ENCODE measurements at places on chromosomes 7 and 10.

DNA sequence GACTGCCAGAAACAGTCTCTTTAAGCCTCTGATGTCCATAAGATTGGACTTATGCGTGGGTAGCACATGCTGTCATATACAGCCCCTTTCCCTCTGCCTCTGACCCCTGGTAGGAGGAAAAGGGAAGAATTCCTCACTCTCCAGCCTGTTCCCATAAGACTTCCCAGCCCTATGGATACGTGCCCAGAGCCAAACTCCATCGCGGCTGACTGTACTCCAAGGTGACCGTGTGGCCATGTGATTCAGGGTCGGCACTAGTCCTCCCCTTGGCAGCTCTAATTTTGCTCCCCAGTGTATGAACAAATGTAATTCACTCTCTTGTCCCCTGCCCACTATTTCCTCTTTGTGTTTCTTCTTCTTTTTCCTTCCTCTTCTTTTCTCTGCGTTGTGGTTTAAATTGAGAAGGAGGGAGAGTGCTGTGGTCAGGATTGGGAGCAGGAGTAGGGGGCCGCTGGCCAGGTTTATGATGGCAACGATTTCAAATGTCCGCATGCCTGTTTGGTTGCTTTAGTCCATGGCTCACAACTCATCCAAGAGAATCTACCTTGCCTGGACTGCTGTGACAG lies 43.8 kb downstream of the PRLHR start:
- no peak for DNase-seq

DNA sequence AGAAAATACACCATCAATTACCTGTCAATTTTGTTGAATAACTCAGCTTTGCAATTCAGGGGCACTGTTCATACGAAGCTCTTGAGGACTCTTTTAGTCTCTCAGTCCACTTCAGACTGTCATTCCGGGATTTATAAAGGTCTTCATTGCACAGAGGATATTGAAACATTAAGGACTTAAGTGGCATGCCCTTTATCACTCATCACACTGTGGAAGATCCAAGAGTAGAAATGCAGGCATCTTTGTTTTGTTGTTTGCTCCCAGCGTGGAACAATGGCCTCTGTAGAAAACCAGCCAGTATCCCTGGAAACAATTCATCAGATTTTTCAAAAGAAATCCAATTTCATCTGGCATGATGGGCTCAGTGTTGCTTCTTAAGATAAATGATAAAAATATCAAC lies 66.3 kb upstream of the LRGUK start:
- no peak for DNase-seq

DNA sequence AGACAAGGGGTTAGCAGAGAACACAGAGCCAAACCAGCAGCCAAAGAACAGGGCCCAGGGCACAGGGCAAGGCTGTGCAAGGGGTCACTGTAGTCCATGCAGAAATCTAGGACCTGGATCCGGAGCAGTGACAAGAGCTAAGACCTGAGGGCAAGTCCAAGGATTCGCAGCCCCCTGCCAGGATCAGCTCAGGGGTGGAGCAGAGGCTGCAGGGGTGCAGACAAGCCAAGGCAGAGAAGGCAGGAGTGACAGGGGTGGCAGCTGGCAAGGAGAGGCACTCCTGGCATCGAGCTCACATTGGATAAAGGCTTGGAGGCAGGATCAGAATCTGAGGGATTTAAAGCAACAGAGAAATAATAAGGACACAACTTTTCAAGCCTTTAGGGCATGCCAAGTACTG lies 80.7 kb upstream of the NANOS1 start:
- no peak for DNase-seq

- DNase-seq = no peak
Observed at GRCh38 chr7:94060752-94061151, 56.6 kb upstream of the BET1 start.

DNA sequence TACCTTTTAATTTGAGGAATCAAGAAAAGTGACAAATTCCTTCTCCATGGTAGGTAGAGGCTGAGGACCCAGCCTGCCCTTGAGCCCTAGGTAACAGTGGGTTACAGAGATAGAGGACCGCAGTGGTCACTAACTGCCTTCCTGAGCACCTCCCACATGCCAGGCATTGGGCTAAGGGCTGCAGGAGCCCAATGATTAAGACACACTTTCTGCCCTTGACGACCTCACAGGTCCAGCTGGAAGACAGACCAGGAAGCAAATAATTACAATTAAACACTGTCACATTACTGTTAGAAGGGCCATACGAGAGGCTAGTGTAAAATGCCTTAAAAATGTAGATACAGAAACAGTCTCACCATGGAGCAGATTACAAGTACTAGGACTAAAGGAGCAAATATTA lies 156.8 kb upstream of the NFE2L3 start:
- DNase-seq = no peak

GRCh38 chr7:116135306-116135705 lies 75.0 kb upstream of the TES start:
- DNase-seq = no peak

DNA sequence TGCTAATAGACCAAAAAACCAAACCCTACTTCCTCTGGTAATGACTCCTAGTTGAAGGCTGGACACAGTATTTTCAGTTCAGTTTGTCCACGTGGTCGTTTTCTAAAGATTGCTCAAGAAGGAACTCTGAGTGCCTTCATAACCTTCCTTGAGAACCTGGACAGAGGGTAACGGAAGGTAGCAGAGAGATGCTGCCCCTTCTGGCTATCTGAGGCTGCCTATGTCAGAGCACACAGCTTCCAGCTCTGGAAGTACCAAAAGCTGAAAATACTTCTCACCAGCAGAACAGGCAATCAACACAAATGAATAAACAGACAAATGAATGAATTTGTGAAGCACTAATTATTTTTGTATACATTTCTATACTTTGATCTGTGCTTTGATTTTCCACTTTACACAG lies 85.2 kb downstream of the AMPH start:
- DNase-seq = no peak

DNA sequence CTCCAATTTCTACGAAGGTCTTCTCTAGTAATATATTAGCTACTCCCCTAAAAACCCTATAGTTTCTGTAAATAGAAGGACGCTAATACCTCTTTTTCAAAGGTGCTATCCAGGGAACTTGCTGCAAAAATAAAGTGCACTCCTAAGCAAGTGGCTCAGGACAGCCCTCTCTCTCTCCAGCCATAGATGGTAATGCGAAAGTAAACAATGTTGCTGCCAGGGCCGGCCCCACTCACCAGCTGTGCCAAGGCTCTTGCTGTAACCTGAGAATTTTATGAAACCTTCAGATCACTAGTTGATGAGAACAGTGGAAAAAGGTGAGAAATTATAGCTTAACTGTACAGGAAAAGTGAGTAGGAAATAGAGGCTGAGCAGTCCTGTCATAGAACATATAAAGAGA lies 10.9 kb upstream of the TAS2R39 start:
- DNase-seq = no peak

DNA sequence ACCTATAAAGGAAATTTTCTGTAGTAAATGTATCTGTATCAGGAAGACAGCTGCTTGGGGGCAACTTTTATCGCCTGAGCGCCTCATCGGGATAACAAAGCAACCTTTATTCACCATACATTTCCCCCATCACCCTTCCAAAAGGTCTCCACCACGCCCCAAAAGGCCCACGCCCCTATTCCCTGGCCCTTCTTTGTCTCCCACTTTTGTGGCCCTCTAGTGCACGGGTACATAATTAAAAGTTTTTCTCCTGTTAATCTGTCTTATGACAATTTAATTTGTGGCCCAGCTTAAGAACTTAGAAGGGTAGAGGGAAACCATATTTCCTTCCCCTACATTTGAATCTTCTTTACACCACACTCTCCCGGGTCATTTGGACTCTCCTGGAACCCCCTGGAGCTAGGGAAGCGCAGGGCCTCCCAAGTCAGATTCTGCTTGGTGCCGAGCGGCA lies 625 bp downstream of the RP9 start:
- DNase-seq = no peak

DNA sequence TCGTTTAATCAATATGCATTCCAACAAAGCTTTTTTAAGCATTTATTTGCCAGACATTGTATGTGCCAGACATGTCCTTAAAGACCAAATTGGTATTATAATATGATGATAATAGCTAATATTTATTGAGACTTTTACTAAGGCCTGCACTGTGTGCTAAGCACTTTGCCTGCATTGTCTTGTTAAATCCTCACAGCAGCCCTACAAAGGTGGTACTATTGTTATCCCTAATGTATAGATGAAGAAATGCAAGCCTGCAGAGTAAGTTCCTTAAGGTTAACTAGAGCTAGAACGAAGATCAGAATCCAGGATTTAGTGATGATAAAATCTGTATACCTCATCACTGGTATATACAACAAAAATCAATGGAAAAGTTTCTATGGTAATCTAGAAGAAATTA lies 5.3 kb upstream of the CAPZA2 start:
- DNase-seq = no peak

GRCh38 chr7:129650056-129650758 lies 38.7 kb downstream of the NRF1 start:
- DNase-seq = no peak

GRCh38 chr10:7438196-7438986 lies 27.6 kb upstream of the SFMBT2 start:
- no peak for DNase-seq

DNA sequence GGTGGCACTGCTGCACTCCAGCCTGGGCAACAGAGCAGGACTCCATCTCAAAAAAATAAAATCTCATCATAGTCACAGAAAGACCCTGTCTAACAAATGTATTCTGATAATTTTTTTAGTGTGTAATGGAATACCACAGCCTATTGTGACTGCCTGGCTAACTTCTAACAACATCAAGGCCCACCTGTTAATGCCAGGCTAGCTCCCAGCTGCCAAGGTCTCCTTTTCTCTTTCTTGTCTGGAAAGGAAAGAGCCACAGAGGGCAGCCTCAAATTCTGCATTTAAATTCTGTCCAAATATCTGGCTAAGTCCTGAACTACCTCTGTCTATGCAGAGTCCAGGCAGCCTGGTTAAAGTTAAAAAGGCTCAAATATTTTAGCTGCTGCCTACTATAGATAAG lies 700.9 kb downstream of the MAGI2 start:
- no peak for DNase-seq

GRCh38 chr10:12113627-12114026 lies 15.8 kb upstream of the SEC61A2 start:
- DNase-seq = no peak

DNA sequence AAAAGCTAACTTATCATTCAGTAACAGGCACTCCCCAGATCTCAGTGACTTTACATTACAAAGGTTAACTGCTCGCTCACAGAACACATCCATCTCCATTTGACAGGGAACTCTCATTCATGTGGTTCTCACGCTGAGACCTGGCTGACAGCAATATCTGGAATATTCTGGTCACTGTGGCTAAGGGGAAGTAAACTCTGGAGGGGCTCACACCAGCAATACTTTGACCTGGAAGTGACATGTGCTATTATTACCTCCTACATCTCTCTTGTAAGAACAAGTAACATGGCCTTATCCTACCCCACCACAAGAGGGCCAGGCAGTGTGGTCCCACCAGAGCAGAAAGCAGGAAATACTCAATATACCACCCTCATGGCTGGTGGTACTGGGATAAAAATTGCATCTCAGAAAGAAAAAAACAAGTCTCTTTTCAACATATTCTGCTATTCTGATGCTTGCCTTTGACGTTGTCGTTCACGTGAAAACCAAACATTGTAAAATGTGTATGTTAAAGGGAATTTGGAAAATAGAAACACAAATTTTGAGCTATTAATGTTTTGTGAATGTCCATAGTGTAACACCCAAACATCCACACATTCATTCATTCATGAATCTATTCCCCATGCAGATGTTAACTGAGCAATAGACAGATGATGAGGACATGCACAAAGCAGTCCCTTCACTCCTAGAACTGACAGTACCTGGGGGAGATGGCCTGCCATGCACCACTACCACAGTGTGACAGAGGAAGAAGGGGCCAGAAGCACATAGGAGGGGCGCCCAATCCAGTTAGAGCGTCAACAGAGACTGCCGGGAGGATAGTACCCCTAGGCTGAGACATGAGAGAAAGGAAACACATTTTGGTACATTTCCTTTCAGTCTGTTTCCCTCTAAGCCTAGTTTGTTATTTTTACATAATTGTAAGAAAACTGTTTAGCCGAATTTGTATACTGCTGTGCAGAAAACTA lies 166.0 kb upstream of the SP4 start:
- DNase-seq = no peak

GRCh38 chr7:22849662-22850061 lies 27.0 kb upstream of the TOMM7 start:
- DNase-seq = no peak

DNA sequence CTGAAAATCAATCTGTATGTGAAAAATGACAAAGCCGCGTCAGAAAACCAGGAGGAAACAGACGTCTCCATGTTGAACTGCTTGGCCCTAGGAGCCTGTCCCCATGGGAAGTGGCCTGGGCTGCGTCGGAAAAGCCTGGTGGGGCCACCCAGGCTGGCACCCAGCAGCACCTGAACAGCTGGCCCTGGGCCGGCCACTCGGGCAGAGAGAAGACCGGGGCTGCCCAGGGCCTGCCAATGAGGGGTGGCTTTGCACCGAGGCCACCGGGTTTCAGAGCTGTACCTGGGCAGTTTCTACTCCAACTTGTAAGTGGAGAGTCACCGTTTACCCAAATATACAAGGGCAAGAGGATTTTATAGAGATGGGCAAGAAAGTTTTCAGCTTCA lies 1.1 kb upstream of the FUOM start:
- no peak for DNase-seq

DNA sequence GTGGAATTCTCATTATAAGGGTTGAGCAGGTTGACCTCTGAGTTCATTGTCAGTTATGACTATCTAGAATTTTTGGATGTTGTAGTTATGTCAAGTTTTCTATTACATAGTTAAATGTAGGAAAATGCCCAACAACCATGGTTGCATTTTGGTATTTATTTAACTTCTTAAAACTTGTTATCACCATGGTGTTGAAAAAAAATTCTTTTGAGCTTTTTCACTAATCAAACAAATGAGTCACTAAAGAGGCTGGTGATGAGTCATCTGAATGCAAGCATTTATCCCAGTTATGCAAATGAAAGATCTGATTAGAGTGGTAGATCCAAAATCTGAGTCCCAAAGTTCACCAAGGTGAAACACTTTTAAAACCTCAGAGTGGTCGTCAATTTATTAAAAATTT lies 624.7 kb upstream of the IGFBP3 start:
- DNase-seq = no peak

GRCh38 chr10:122727426-122727825 lies 27.8 kb upstream of the C10orf120 start:
- no peak for DNase-seq

DNA sequence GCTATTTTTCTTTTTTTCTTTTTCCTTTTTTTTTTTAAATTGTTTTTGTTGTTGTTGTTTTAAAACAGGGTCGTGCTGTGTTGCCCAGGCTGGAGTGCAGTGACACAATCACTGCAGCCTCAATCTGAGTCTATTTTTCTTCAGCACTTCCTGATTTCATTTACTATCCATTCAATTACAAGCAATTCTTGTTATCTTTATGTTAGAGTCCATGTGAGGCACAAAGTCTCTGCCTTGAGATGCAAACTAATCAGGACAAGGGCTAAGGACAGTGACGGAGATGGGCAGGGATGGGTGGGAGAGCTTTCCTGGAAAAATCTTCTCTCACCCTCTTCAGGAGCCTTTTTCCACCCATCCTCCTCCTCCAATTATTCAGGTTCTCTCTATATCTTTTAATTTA lies 157.3 kb upstream of the AUTS2 start:
- no peak for DNase-seq

GRCh38 chr7:140609646-140610045 lies 31.0 kb downstream of the DENND2A start:
- DNase-seq = no peak

Data from amygdala (tissue), 56 donors.